ENCODE measurements at places on chromosomes 16 and 17.

DNA sequence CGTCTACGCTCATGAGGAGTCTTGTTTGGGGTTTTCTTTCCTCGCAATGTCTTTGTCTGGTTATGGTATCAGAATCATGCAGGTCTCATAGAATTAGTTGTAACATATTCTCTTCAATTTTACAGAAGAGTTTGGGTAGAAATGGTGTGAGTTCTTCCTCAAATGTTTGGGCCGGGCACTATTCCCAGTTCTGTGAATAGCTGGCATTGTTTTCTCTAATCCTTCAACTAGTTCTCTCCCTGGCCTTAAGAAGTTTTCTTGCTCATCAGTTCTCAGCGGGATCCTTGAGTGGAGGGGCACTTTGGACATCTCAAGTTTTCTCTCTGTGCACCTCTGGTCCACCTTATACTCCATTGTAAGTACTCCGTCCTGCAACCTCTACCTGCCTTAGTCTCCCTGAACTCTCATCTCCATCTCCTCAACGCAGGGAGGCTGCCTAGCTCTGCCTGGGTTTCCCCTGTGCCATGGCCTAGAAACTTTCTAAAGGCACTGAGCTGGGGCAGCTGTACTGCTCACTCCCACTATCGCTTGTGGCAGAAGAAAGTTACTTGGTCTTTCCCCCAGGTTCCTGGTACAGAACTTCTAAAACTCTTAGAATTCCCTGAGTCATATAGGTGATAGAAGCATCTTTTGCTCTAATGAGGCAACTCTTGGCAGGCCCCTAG lies 16.9 kb downstream of the NSMCE1 start:
- no peak for DNase-seq

GRCh38 chr16:68292425-68292824 lies 18.3 kb downstream of the SLC7A6OS start:
- DNase-seq: no peak

- DNase-seq: no peak
Measured at GRCh38 chr16:30980959-30981358, 4.0 kb upstream of the HSD3B7 start.

DNA sequence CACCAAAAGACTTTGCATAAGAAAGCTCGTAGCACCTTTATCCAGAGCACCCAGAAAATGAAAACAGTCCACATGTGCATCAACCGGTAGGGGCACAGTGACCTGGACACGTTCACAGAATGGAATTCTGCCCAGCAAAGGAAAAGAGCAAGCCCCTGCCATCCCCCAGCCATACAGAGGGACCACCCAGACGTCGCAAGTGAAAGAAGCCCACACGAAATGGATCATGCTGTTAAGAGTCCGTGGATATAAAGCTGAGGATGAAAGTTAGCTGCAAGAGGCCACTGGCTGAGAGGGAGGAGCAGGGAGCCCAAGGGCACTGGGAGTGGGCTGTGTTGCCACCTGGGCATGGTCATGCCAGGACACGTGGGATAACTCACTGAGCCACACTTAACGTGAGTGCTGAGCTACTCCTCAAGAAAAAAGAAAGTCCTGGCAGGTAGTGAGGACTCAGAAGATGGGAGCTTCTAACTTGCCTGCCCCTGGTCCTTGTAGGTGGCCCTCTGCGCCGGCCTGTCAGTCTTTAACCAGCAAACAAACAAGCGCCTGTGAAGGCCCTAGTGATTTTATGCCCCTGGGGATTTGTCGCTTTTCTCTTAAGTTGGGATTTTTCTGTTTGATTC lies 190.7 kb downstream of the C16orf95 start:
- no peak for DNase-seq

DNA sequence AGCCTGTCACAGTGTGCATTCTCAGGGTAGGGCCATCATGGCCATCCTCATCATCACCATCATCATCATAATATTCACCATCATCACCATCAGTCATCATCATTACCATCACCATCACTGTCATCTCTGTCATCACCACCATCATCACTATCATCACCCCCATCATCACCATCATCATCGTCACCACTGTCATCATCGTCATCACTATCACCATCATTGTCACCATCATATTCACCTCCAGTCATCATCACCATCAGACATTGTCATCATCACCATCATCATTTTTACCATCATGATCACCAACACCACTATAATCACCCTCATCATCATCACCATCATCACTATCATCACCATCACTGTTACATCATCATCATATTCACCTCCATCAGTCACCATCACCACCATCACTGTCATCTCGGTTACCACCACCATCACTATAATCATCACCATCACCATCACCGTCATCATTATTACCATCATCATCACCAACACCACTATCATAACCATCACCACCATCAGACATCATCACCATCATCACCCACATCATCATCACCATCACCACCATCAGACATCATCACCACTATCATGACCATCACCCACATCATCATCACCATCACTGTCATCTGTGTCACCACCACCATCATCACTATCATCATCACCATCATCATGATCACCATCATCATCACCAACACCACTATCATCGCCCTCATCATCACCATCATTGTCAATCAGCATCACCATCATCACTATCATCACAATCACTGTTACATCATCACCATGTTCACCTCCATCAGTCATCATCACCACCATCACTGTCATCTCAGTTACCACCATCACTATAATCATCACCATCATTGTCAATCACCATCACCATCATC lies 8.5 kb downstream of the RPH3AL start:
- no peak for DNase-seq

- DNase-seq: no peak
Measured at GRCh38 chr16:19883966-19884485, 622 bp downstream of the GPRC5B start.

GRCh38 chr16:74092336-74092735 lies 204.3 kb upstream of the PSMD7 start:
- no peak for DNase-seq

GRCh38 chr16:31355431-31356100 lies 590 bp downstream of the ITGAX start:
- no peak for DNase-seq

GRCh38 chr16:50251375-50252081 lies 14.8 kb upstream of the ADCY7 start:
- DNase-seq: no peak

GRCh38 chr16:53207810-53208752 lies 153.3 kb downstream of the CHD9 start:
- DNase-seq: no peak

GRCh38 chr16:60640038-60640437 lies 1396.2 kb downstream of the CDH8 start:
- DNase-seq: no peak

GRCh38 chr16:78990309-78990701 lies 610.2 kb downstream of the MAF start:
- DNase-seq: no peak

DNA sequence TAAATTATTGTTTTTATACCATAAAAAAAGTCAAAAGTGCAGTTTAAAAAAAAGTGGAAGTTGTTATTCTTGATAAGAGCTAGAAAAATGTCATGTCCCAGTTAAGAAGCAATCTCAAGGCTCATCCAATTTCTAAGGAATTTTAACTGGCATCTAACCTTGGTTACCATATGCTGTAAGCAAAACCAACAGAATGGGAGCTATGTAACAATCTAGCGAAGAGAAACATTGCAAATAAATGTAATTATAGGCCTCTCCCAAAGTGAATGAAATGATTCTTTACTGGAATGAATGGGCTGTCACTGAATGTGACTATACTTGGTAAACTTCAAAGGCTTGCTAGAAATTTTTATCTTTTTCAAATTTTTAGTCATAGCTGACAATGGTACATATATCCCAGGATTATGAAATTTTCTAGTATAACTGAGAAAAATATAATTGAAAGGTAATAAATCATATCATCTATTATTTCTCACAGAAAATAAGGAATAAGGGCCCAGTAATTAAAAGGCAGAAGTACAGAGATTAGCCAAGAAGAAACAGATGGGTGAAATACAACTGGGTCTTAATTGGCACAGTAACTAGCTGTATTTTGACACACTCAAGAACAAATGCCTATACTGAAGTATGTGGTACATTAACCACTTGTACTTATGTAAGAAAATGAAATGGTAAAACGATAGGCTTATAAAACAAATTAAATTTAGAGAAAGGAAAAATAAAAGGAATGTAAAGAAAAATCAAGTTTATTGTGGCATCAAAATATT lies 61.5 kb downstream of the NETO2 start:
- DNase-seq: no peak

DNA sequence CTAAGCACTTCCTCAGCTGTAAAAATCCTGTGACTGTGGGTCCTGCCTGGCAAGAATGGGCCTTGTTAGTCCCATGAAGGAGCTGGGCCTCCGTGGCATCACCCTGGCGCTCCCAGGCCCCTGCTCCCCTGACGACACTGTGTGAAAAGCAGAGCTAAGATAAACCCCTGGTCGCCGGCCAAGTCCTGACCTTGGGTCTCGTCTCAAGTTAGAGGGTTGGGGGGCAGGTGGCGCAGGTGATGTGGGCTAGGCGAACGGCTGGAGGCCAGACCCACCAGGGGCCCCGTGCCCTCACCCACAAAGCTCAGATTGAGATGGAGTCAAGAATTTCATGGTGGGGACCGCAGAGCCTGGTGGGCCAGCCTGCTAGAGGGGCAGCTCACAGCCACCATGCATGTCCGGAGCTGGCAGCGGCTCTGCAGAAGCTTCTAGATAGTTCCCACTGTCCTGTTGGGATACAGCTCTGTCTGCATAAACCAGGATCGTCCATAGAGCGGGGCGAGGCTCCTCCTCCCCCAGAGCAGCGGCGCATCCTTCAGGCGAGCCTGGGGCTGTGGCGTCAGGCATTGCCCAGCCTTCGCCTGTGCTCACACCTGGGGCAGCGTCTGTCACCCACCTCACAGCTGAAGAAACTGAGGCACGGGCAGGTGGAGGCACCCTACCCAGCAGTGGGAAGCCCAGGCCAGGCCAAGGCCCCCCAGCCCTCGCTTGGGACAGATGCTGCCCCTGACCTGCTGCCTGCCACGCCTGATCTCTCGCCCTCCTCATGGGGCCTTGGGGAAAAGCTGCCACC lies 12.0 kb downstream of the CYBC1 start:
- DNase-seq: no peak

- DNase-seq: peak; percentile 40
Measured at GRCh38 chr16:88570691-88571092, 489 bp downstream of the ZC3H18 start.

DNA sequence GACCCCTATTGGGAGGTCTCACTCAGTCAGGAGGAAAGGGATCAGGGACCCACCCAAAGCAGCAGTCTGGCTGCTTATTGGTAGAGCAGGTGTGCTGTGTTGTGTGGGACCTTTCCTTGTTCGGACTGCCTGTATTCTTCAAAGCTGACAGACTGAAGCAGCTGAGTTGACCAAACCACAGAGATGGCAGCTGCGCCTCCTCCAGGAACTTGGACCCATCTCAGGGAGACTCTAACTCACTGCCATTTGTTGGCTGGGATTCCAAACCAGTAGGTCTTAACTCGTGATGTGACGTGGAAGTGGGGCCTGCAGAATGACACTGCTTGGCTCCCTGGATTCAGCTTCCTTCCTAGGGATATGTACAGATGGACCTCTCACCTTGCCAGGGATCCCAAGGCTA lies 9.6 kb upstream of the UQCRC2 start:
- DNase-seq: no peak

DNA sequence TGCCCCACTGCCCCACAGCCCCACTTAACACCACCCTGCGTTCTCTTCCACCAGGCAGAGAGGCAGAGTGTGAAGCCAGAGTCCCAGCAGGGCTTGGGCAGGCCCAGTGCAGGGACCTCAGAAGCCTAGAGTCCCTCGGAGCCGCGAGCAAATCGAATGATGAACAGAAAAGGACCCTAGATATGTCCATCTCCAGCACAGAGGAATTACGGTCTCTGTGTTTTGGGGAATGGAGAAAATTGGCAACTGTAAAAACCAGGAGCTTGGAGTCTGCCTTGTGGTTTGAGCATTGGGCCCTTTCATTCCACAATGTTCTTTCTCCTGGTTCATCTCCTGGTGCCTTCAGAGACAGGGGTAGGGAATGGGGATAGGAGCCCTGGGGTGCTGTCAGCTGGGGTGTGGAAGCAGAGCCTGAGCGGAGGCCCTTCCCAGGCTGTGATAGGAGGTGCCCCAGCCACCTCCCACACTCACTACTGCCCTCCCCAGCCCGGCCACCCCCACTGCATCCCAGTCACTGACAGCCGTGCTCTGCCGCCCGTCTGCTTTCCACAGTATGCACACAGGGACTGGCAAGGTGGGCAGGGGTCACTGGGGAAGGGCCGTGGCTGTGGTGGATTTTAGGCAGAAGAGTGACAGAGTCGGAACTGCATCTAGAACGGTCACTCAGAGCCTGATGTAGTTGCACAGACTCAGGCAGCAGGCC lies 26.7 kb downstream of the TBX4 start:
- no peak for DNase-seq

DNA sequence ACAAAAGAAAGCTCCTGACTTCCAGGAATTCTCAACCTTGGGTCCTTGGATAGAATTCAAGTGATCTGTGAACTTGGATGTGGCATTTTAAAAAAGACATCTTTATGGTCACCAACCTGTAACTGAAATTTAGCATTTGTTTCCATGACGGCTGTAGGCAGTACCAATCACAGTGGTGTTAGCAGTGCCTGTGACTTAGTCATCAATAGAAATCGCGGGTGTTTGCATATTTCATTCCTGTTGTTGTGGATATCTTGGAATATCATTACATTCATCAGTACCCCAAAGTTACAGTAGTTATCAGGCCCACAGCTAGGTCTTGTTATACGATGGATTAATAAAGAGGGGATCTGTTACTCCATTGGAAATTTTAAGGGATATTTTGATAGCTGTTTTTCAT lies 81.6 kb downstream of the CMIP start:
- no peak for DNase-seq

DNA sequence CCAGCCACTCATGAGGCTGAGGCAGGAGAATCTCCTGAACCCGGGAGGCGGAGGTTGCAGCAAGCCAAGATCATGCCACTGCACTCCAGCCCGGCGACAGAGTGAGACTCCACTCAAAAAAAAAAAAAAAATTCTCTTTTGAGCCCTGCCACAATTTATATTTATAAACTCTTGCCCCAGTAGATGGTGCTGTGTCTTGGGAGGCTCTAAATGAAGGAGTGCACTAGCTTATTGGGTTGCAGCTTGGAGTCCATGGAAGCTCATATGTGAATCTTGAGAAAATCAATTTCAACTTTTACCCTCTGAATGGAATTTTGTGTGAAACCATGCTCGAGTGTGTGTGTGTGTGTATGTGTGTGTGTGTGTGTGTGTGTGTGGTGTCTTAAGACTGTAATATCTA lies 420.1 kb downstream of the HS3ST4 start:
- no peak for DNase-seq

DNA sequence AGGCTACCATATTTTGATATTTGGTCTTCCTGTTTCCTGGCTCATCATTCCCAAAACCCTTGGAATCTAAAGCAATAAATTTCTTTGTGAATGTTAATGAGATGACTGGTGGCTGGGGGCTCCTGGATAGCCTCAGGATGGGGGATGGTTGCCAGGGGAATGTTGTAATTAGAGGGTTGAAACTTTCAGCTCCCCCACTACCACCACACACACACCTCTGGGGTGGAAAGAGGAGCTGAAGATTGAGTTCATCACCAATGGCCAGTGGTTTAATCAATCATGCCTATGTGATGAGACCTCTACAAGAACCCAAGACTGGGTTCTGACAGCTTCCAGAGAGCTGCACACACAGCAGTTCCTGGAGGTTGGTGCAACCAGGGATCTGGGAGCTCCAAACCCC lies 59.1 kb downstream of the HS3ST3A1 start:
- no peak for DNase-seq

GRCh38 chr17:52451294-52451861 lies 292.9 kb upstream of the CA10 start:
- no peak for DNase-seq

- DNase-seq: no peak
Measured at GRCh38 chr16:51577621-51578303, 426.7 kb upstream of the SALL1 start.
